Midbrain (tissue), 1 donor: ENCODE measurements at places on chromosomes 6 and 20.

- no peak for DNase-seq
Measured at GRCh38 chr6:47680051-47680450, 18.3 kb upstream of the ADGRF4 start.

DNA sequence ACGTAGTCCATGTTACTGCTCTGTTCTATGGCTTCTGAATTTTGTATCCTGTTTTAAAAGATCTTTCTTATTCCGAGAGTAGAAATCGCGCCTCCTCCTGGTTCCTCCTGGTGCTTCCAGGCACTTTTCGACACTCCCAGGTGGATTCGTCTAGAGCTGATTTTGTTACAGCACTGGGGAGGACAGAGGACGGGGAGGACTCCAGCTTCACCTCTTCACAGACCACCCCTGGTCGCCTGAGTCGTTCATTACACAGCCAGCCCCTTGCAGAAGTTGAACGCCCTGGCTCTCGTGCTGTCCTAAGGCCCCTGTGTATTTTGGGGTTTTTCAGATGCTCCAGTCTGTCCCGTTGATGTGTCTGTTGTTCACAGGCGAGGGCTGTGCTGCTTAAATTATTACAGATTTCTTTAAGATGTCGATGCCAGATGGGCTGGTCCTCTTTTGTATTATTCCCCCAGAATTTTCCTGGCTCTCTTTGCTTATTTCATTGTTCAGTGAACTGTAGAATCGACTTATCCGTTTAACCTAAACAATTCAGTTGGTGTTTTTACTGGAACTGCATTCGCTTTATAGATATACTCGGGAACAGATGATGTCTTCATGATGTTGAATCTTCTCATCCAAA lies 30.5 kb downstream of the COL20A1 start:
- DNase-seq = no peak

GRCh38 chr20:13101706-13102105 lies 92.9 kb downstream of the SPTLC3 start:
- no peak for DNase-seq

GRCh38 chr6:16257999-16258708 lies 19.8 kb downstream of the GMPR start:
- DNase-seq = peak; percentile 69

- DNase-seq = peak; percentile 51
Measured at GRCh38 chr6:168355716-168356522, 36.3 kb upstream of the DACT2 start.
